ENCODE measurements at places on chromosomes 1 and 21.

DNA sequence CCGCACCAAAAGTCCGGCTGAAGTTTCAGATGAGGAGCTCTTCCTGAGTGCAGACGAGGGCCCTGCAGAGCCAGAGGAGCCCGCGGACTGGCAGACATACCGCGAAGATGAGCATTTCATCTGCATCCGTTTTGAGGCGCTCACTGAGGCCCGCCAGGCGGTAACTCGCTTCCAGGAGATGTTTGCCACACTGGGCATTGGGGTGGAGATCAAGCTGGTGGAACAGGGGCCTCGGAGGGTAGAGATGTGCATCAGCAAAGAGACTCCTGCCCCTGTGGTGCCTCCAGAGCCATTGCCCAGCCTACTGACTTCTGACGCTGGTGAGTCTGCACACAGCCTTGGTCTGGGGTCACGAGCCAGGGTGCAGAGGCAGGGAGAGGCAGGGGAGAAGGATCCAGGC is 84.7 kb downstream of the TRIM11 start:
- DNase-seq, result no peak

GRCh38 chr1:167239257-167239656 is 18.6 kb downstream of the POU2F1 start:
- DNase-seq, result no peak

GRCh38 chr1:11736746-11737639 is 1.1 kb downstream of the AGTRAP start:
- DNase-seq, result peak; percentile 39

GRCh38 chr21:29419422-29419821 is 120.7 kb downstream of the BACH1 start:
- no peak for DNase-seq

DNA sequence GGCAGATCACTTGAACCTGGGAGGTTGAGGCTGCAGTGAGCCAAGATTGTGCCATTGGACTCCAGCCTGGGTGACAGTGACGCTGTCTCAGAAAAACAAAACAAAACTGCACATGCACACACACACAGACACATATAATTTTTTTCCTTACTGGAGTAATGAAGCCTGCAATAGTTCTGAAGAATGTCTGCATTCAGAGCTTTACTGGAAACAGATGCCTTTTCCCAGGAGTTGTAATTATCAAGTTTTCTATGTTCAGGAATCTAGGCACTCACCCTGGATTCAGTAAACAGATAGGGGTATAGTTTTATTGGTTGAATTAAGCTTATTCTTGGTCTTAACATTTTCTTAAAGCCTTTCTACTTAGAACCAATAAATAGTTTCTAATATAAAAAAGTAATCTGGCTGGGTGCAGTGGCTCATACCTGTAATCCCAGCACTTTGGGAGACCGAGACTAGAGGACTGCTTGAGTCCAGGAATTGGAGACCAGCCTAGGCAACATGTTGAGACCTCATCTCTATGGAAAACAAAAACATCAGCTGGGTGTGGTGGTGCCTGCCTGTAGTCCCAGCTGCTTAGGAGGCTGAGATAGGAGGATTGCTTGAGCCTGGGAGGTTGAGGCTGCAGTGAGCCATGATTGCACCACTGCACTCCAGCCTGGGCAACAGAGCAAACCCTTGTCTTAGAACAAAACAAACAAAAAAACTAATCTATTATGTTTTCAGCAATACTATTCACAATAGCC is 15.8 kb downstream of the SPEN start:
- DNase-seq, result no peak

- no peak for DNase-seq
Observed at GRCh38 chr21:38266732-38267131, 9.9 kb downstream of the KCNJ15 start.

DNA sequence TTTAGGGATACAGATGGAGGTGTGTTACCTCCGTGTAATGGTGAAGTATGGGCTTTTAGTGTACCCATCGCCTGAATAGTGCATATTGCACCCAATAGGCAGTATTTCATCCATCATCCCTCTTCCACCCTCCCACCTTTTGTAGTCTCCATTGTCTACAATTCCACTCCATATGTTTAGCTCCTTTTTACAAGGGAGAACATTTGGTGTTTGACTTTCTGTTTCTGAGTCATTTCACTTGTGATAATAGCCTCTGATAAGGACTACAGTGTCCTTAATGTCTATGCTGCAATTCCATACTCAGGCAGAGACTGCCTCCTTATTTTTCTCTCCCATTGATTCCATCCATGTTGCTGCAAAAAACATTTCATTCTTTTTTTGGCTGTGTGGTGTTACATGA is 48.7 kb downstream of the OVGP1 start:
- no peak for DNase-seq

GRCh38 chr1:209625791-209626285 is 26.4 kb downstream of the LAMB3 start:
- DNase-seq, result no peak

GRCh38 chr1:226692823-226693222 is 46.3 kb downstream of the ITPKB start:
- no peak for DNase-seq

DNA sequence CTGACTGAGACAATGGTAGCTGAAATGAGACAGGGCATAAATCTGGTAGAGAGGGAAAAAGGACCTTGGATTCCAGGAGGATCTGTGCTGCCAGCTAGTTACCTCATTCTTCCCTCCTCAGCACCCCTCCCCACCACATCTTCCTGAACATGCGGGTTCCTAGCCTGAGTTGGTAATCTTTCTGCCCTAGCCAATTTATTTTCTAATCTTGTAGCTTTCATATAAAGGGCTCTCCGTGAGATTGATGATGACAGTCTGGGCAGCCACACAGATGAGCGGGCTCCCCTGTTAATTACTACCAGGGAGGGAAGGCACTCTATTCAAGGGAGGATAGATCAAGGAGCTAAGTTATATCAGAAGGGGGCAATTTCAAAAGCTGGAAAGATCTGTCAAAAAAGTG is 20.2 kb downstream of the ARHGEF11 start:
- no peak for DNase-seq

DNA sequence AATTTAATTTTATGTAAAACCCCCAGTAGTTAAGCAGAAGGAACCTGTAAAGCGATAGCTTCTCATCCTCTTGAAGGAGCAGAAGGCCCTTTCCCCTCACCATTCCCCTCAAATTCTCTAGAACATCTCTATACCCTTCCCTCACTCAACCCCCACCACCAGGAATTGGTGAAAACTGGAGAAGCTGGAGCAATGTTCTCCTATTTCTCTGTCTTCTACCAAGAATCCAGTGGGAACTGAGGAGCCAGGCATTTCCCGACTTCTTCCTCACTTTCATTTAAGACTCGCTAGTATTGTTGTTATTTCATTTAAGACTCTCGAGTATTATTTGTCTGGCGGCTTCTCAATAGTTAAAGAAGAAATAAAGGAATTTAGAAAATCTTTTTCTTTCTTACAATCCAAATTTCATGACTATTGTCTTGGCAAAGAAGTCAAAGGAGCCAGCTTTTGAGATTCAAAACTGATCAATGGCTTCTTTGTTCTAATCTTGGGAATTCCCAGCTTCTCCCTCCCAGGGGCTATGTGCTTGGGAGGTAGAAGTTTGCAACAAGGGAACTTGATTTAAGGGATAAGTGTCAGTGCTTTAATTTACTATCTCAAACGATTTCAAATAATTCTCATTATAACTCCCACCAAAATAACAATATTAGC is 253.3 kb upstream of the ADGRL2 start:
- no peak for DNase-seq

DNA sequence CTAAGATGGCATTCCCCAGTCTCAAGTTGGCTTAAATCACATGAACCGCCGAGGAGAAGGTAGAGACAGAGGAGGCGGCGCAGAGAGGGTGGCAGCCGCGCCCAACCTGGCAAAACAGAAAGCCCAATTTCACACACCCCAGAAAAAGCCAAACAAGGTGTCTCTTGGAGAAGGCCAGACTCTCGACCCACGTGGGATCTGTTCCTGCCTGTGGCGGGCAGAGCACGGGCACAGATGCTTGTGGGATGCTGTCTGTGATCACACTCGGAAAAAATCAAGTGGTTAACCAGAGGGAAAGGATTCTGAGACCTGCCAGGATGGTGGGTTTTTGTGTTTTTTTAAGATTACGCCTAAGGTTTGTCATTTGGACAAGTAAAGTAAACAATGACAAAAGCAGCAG is 80.7 kb downstream of the MRPL37 start:
- DNase-seq, result no peak

GRCh38 chr1:186838380-186839040 is 9.8 kb downstream of the PLA2G4A start:
- DNase-seq, result no peak

GRCh38 chr1:228378090-228378872 is 28.4 kb downstream of the TRIM11 start:
- peak; percentile 55 for DNase-seq

DNA sequence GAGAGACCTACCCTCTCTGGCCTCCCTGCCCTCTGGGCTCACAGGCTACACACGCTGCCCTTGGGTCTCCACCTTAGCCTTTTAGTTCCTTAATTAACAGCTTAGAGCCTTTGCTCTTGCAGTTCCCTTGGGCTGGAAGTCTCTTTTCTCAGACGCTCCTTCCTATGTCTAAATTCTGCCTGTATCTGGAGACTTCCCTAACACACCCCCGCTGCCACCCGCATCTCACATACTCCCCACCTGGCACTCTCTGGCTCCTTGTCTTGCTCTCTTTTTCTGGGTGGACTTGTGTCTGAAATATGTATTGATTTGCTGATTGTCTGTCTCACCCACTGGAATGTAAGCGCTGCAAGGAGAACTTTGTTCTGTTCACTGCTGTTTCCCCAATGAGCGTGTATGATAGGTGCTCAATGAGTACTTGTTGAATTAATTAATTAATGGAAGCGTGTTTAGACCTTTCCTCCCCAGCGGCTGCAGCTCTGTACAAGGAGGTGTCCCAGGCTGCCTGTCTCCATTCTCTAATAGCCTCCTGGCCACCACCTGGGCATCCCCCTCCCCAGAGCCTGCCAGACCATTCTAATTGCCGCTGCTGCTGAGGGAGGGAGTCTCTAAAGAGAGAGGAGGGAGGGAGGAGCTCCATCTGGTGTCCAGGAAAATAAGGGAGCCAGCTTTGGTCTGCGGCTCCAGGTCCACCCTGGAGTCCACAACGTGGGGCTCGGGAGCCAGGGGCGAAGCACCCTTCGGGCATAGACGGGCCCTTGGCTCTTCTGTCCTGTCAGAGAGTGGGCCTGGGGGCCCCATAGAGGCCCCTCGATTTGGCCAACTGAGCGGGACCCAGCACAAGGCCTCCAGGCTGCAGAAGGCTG is 95.4 kb downstream of the RNF220 start:
- DNase-seq, result no peak

DNA sequence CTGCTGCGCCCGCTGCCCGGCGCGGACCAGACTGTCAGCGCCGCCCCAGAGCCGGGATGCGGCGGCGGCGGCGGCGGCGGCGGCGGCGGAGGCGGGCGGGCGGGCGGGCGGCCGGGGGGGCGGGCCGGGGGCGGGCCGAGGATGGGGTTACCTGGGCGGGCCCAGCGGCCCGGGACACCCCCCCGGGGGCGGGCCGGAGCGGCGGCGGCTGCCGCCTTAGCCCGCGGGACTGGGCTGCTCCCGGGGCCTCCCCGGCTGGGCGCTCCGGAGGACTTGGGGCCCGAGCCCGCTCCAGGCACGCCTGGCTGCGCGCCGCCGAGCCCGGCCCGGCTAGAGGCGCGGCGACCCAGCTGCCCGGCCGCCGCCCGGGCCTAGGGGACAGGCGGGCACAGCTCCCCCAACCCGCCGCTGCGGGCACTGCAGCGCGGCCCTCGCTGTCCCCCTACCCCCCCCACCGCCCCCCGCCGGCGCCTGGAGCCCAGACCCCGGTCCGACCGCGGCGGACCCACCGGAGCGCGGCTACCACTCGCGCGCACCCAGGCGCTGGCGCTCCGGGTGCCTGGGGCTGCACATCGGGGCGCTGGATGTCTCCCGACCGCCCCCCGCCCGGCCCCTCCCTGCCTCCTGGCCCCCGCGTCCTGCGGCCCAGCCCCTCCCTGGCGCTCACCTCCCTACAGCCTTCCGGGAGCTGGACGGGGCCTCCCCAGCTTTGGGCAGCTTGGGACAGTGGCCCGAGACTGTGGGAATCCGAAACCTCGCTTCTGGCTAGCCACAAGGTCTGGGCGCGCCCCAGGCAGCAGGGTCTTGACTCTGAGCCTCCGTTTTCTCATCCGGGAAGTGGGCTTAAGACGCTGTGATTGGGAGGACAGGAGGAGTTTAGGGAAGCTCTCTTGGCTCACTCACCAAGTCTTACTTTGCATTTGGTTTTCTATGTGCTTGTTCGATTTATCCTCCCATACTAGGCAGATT is at the start of gene WNT4:
Gene WNT4 (minus strand): TSS at position 33 of the 969 bp plus-strand sequence. CDS start 175 bp downstream, outside the sequence.
- peak; percentile 36 for DNase-seq

GRCh38 chr1:5978452-5978851 is 13.8 kb downstream of the NPHP4 start:
- no peak for DNase-seq

- no peak for DNase-seq
Observed at GRCh38 chr1:184915463-184916090, 58.7 kb downstream of the NIBAN1 start.

DNA sequence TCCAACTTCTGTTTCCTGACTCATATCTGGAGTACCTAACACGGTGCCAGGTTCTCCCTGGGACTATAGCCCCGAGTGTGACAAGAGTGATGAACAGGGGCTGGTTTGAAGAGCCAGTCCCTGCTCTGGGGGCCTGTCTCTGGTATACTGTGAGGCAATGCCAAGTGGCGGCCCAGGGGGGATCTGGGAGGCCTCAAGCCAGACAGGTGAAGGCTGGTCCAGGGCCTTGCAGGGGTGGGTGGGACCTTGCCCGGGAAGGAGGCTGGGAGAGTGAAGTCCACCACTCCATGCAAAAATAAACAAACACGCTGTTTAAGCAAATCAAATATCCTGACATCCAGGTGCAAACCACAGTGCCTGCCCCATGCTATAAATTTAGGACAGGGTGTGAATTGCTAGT is 6.8 kb upstream of the PLXNA2 start:
- no peak for DNase-seq

- DNase-seq, result no peak
Observed at GRCh38 chr1:37277366-37277765, 197.0 kb upstream of the ZC3H12A start.

GRCh38 chr1:241848686-241849344 is 811 bp downstream of the EXO1 start:
- no peak for DNase-seq

GRCh38 chr1:162384116-162384515 is 2.6 kb downstream of the C1orf226 start:
- DNase-seq, result no peak

DNA sequence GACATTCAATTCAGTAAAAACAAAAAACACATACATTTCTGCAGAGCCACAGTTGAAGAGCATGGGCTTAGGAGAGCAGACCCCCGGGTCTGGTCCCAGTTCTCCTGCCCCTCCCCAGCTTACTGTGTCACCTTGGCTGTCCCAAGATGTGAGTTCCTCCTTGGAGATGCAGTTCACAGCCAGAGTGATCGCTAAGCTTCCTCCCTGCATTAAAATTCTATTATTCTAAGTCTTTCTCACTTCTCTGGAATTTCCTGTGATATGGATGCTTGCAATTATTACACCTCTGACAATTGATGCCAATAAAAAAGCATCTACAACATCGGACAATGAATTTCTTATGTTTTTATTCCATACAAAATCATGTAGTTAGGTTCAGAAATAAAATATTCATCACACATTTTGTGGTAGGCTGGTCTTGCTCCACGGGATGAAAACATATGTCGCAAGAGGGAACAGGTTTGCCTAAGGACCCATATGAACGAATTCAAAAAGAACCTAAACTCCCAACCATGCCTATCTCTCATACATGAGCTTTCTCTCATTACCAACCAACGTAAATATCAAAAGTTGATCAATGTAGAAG is 328.5 kb upstream of the RUNX1 start:
- no peak for DNase-seq

Data from activated CD8-positive, alpha-beta memory T cell treated with anti-CD3 and anti-CD28 coated beads, Interleukin-2, amount 50 U/mL, for 4 hours (primary cell).